Dermis blood vessel endothelial cell (primary cell): ENCODE measurements at places on chromosomes 16 and 17.

GRCh38 chr17:18181358-18181757 lies 2.3 kb upstream of the ALKBH5 start:
- DNase-seq, result no peak

DNA sequence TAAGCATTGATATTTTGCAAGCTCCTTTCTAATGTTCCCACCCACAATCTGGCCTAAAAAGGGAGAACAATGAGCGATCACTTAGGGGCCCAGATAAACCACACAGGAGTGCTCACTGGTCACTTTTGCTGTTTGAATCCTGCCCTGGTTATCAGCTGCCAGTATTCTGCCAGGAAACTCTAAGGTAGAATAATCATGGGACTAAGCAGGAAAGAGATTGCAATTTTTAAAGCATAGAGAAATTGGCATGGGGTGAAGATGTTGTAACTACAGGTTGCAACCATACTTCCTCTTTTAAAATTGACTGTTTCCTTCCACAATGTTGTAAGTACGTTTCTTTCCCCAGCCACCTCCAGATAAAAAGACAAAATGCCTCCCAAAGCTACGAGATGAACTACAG lies 251.2 kb upstream of the CDH11 start:
- no peak for DNase-seq

DNA sequence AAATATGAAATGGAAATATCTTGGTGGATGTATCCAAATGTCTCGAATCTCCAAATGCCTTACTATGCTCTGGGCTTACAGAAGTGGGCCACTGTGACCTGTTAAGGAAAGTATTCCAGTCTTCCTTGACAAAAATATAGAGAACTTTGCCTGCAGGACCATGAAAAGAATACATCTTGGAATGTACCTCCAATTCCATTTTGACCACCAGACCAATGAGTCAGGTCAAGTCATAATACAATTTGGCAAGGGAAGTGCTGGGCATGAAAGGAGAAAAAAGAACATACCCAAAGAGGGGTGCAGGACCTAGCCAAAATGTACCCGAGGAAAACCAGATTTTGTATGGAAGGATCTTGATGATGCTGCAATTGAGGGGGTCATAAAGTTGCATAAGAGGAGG lies 1153.7 kb upstream of the GOT2 start:
- no peak for DNase-seq

- DNase-seq, result no peak
Measured at GRCh38 chr17:63503341-63503705, 19.8 kb upstream of the KCNH6 start.

- DNase-seq, result peak; percentile 34
Measured at GRCh38 chr17:73231395-73231794, 30.3 kb downstream of the CPSF4L start.

GRCh38 chr16:81863630-81864352 lies 84.7 kb downstream of the PLCG2 start:
- DNase-seq, result no peak

DNA sequence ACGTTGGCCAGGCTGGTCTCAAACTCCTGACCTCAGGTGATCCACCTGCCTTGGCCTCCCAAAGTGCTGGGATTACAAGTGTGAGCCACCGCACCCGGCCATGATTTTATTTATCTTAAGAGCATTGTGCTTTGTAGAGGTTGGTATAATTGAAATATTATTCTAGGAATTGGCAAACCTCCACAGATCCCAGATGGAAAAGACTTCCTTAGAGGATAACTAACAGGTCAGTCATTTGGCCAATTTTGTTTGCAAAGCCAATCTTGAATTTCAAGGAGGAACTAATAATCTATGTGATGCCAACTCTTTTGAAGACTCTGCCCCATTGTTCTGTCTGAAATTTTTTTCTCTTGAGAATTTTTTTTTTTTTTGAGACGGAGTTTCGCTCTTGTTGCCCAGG lies 46.7 kb upstream of the SLC5A10 start:
- peak; percentile 9 for DNase-seq
